Activated CD4-positive, alpha-beta T cell treated with anti-CD3 and anti-CD28 coated beads, Interleukin-10, Interleukin-2, amounts not matched to agents 100 ng/mL and 50 ng/mL, durations not matched to agents 16 hours and 8 hours (primary cell): ENCODE measurements at places on chromosomes 3 and 15.

DNA sequence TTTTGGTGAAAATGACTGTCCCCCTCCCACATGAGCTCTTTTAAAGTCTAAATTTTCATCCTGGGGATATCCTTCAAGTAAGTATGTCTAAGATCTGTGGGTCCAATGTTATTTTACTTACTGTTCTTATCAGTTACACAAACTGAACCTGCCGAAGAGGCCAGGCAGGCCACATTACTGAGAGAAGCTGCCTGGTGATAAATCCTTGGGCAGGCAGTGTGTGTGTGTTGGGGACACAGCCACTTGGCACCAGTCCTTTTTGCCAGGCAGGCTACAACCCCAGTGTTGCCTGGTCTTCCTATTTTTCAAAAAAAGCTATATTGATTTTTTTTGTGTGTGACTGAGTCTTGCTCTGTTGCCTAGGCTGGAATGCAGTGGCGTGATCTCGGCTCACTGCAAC is 50.6 kb upstream of the RASA2 start:
- DNase-seq: no peak

- DNase-seq: no peak
Measured at GRCh38 chr3:32551496-32551895, 19.2 kb downstream of the DYNC1LI1 start.

DNA sequence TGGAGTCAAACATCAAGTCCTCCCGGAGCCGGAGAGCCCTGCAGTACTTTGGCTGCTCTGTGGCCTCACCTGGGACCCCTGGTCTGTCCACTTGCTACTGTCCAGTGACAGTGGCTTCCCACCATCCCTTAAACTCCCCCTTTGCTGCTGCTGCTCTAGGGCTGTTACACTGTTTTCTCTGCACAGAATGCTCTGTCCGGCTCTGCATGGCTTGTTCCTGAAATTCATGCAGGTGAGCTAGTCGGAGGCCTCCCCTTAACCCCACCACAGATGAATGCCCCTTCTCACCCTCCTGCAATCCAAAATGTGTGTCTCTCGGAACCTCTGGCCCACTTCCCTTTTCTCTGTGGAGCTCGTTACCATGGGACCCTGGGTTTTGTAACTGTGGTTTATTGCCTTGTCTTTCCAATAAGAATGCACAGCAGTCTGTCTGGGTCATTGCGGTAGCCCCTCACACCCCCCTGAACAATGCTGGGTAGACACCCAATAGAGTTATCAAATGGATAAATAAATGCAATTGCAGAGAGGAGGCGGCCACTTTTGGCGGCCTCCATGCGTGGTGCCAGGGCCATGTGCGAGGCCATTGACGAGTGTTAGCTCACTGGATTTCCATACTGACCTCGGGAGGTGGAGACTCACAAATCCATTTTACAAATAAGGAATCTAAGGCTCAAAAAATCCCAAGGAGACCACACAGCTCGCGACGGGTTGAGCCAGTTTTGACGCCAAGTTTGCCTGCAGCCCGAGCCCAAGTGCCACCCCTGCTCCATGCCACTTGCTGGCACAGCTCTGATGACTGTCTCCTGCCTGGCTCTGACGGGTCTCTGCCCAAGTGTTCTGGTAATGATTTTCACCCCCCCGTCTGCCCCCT is 48.5 kb downstream of the RGMA start:
- no peak for DNase-seq

- no peak for DNase-seq
Measured at GRCh38 chr3:21056293-21056692, 694.7 kb downstream of the ZNF385D start.

GRCh38 chr3:148748283-148748682 is 50.6 kb downstream of the AGTR1 start:
- no peak for DNase-seq

DNA sequence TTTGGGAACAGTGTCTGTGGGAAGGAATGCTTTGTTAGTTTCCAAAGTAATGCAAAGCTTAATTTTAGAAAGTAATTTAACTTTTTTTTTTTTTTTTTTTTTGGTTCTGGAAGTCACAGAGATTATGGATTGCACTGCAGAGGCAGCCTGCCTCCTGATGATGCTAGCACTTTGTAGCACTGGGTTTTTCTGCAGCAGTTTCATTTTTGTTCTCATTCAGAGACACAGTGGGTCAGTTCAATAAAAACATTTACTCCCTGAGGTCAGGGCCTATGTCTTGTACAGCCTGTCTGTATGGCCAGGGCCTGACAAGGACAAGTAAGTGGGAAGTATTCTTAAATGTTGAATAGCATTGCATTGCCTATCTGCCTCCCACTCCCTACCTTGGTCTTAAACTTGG is 39.0 kb upstream of the NDUFB4 start:
- DNase-seq: no peak

GRCh38 chr3:139468399-139468798 is 7.9 kb downstream of the RBP2 start:
- DNase-seq: no peak

DNA sequence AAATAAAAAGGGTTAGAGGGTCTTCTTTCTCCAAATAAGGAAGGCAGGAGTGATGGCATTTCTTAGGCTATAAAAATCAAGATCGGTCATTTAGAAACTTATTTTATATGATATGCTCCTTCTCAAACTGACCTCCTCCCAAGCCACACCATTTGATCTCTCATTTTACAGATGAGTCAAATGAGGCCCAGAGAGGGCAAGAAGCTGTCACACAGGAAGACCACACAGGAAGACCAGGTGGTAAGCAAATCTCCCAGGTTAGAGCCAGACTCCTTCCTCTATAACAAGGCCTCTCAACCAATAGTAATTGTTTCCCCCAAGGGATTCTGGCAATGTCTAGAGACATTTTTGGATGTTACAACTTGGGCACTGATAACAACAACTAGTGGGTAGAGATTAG is 13.8 kb downstream of the TLE3 start:
- DNase-seq: peak; percentile 88

GRCh38 chr3:139127101-139127500 is 82.4 kb upstream of the PRR23C start:
- no peak for DNase-seq

DNA sequence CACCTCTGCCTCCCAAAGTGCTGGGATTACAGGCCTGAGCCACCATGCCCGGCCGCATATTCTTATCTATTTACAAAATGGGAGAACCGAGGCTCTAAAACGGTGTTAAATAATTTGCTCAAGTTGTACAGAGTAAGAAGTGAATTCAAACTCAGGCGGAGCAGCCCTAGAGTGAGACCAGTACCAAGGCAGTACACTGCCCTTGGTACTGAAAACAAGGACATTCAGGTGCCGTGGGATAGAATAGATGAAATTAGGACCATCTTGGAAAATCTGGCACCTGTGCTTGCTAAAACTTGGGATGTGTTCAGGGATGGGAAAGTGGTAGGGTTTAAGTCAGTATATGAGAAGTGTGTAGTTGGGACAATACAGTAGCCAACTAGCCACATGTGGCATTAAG is 100.7 kb downstream of the MYRIP start:
- DNase-seq: no peak

- no peak for DNase-seq
Measured at GRCh38 chr3:70519913-70520659, 207.6 kb upstream of the MDFIC2 start.

- DNase-seq: no peak
Measured at GRCh38 chr3:36973139-36973538, 19.8 kb downstream of the EPM2AIP1 start.

- DNase-seq: no peak
Measured at GRCh38 chr3:45595364-45596195, 1.0 kb downstream of the LIMD1 start.

- DNase-seq: no peak
Measured at GRCh38 chr15:67510597-67511190, 10.2 kb upstream of the C15orf61 start.

DNA sequence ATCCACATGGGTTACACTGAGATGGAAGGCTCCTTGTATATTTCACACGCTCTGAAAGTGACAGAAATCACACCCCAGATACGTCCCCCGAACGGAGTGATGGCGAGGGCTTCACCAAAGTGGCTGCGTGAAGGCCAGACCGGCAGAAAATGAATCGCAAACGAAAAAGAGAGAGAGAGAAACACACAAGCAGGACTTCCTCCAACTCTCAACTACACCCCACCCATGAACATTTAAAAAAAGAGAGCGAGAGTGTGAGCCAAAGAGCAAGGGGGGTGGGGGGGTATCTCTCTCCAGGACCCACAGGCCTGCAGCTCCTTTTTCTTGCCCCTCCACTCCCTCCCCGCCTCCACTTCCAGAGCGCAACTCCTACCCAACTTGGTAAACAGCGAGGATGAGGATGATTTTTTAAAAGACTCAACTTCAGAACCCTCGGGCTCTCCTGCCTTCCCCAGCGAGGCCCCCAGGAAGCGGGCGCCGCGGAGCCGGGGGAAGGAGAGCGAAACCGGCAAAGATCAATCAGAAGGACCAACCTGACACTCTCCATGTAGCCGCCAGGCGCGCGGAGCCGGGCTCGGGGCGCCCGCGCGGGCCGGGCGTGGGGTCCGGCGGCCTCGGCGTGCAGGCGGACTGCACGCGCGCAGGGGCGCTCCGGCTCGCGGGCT is 519.1 kb downstream of the FOXP1 start:
- peak; percentile 60 for DNase-seq

- no peak for DNase-seq
Measured at GRCh38 chr15:77497110-77497737, 76.5 kb downstream of the HMG20A start.

DNA sequence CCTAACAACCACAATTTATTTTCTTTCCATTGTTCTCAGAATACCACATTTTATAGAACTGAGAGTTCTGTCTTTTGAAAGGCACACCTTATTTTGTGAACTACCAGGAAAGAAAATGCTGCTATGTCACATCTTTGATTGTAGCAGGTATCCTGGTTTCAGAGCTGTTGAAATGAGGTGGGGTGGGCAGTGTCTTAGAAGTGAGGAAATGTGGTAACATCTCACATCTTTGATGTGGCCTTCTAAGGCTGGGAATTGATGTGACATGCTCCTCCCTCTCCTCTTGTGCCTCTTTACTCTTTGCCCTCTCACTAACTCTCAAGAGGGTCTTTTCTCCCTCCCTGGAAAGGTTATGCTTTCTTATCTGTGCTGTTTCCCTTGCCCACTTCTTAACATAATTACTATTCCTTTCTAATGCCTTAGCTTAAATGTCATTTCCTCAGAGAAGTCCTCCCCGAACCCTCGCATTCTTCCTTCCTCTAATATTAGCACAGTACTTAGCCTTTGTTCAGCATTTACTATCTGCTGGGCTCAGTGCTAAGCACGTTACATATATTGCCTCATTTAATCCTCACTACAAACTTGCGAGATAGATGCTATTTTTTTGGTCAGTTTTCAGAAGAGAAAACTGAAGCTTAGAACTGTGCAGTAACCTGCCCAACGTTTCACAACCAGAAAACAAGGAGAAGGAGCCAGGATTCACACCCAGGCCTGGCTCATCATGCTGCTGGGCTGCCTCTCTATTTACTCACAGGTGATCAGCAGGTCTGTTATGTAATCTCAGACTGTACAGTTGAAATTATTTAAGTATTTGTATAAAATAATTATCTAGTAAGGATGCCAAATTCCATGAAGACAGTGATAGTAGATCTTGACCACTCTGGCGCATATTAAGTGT is 24.0 kb upstream of the SPTSSB start:
- DNase-seq: peak; percentile 12
